OCI-LY7 (cell line): ENCODE measurements at places on chromosomes 4 and X. TPM values are rescaled to one million over a fixed set of nuclear protein-coding genes. Genes with fewer than 3 reads are reported as not detected.

Gene ERCC6L
- 14.1 and 14.7 TPM in 2 replicates for total RNA-seq

Gene SNCA
- total RNA-seq: not detected in 2 replicates

- no peak for DNase-seq
Measured at GRCh38 chr4:36326476-36327029, 45.1 kb downstream of the DTHD1 start.

Gene USP27X
- 1.8 and 2.0 TPM in 2 replicates for total RNA-seq

GRCh38 chr4:151822331-151822730, 61.5 kb upstream of the GATB start:
- no peak for DNase-seq

Gene GAB3
- 0.38 and 0.53 TPM in 2 replicates for total RNA-seq

GRCh38 chr4:155950461-155950860, 3.2 kb downstream of the CTSO start:
- DNase-seq: no peak

DNA sequence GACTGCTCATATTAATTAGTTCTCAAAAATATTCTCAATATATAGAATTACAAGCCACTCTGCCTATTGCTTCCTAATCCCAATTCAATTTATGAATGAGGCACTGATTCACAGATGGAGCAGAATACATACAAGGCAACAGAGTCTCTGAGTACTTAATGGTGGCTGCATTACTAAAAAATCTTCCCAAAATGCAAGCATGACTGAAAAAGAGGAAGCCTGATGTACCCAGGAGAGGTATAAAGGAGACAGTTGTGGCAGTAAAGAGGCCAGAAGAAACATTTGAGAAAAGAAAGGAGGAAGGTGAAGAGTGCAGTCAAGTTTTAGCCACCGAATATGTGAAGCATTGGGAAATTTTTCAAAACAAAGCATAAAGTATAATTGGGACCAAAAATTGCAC, 163.2 kb upstream of the INTU start:
- DNase-seq: no peak

DNA sequence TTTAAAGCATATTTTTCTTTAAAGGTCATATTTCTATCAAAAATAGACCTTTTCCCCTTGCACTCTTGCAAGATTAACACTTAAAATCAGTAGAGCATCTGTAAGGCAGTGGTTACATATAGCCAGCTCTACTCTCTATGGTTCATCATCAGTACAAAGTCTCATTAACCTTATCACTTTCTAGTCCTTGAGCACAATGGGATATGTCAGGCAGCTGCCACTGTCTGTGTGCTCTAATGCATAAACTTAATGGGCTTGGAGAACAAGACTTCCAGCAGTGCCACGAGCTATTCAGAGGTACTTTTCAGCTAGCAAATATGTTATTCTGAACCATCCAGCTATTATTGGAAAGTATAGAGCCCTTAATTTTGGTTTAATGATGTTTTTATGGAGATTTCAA, 393.7 kb downstream of the GASK1B start:
- no peak for DNase-seq

GRCh38 chrX:123504047-123504446, 228.8 kb downstream of the THOC2 start:
- DNase-seq: no peak

Gene KCNIP4
- not detected in 2 replicates for total RNA-seq

GRCh38 chrX:81959964-81960363, 758.1 kb downstream of the SH3BGRL start:
- no peak for DNase-seq

GRCh38 chr4:56512166-56512565, 6.6 kb downstream of the ARL9 start:
- DNase-seq: no peak

GRCh38 chrX:155333544-155334100, 792 bp downstream of the CLIC2 start:
- no peak for DNase-seq
